ENCODE measurements at places on chromosomes 12 and 14.

DNA sequence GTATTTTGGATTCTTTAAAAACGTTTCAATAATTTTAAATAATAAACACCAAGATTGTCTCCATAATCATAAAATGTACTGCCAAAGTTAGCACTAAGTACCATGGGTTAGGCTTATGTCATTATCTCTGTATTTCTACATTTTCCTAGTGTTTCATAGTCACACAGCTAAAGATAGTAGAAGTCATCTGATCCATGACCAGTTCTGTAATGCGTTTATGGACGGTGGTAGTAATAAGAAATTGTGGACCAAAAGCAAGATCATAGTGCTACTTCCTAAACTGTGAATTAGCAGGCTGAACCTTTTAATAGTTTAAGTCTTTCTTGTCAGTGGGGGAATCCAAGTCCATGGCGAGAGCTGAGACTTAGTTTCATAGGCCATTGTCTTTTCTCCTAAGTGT lies 142.1 kb downstream of the AKAP6 start:
- DNase-seq = no peak

DNA sequence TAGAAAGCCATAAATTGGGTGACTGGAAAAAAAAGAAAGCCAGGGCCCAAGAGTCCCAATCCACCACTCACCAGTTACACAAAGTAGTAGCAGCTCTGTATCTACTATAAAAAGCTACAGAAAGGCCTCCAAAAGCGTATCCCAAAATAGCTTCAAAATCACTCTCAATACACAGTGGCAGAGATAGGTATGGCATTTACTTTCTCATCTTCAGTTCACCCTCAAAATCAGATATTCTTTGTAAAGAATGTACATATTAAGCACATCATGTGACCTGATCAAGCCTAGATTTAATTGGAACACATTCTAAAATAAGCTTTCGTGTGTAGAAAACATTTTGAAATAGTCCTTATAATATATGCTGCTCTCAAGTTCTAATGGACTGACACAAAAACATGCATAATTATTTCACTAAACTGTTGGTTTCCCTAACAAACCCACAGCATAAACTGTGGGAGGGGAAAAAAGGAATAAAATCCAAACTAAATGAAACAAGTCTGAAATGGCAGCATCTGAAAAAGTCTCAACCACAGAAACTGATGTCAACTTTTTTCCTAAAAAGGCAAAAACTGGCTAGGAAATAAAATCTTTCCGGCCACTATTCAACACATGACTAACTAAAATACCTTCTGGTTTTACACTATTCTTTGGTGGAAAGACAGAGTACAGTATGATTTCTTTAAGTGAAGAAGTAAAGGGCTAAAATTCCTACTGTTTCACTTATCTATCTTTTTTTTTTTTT lies 25.9 kb downstream of the UBE2N start:
- DNase-seq = no peak

- no peak for DNase-seq
Measured at GRCh38 chr12:48336564-48336963, 14.2 kb downstream of the ZNF641 start.

GRCh38 chr12:51171884-51172514 lies 936 bp downstream of the TFCP2 start:
- no peak for DNase-seq

DNA sequence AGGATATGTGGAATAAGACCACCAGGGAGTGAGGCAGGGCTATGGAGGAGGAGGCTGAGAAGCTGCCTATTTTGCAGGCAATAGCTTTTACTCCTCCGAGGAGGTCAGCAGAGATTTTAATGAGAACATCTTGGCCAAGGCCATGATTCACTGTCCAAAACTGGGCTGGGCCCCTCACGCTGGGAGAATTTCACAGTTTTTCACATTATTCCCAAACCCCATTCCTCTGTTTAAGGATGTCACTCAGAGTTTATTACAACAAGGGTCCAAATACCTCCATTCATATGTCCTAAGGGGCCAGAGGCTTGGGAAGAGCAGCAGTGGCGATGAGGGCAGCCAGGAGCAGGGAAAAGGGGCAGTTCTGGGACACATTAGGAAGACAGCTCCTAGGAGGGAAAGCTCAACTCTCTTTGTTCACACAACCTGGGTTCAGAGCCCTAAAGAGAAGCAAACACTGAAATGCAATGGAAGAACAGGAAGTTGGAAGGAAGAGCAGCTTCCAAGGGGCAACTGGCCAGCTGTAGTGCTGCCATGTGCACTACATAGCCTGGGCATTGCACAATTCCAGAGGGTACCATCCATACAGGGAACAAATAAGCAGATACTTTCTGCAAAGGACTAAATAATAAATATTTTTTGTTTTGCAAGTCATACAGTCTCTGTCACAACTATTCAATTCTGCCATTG lies 283.2 kb downstream of the NUAK1 start:
- DNase-seq = no peak

DNA sequence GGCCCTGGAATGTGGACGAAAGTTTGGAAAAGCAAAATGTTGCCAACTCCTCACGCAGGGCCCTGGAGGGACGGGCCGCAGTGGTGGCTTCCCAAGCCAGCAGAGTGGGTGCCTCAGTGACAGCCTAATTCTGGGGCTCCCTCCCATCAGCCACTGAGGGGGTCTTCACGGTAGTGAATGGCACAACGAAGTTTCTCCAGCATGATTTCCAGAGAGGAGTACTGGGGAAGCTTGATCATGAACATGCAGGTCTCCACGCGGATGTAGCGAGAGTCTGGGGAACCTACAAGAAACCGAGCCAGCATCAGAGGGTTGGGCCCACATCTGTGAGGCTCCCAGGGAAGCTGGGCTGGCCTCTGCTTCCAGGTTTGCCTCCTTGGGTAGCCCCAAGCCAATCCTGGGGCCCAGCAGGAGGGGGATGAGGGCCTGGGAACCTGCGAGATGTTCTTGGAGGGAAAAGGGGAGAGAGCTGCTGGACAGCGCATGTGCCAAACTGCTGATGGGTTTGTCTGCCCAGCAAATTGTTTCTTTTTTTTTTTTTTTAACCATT lies 37.0 kb downstream of the TRAFD1 start:
- no peak for DNase-seq

- peak; percentile 23 for DNase-seq
Measured at GRCh38 chr14:41925409-41925808, 318.7 kb downstream of the LRFN5 start.

GRCh38 chr12:52691076-52691840 lies 11.1 kb upstream of the KRT1 start:
- no peak for DNase-seq

DNA sequence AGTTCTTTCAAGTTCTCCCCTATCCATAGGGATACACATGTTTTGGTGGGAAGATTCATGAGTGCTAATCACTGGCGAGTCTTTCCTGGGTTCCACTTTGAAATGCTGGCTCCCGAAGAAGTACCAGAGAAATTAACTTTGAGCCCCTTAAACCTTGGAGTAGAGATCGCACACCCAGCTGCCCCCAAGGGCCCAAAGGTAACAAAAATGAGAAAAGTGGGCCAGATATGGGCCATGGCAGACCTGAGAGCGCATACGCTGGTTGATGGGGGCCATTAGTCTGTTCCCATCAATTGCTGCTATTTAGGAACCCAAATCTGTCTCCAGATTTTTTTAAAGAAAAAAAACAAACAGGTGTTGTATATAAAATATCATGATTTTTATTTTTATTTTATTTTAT lies 2.1 kb downstream of the GSTZ1 start:
- no peak for DNase-seq

GRCh38 chr12:43807386-43807785 lies 1.3 kb upstream of the TWF1 start:
- no peak for DNase-seq

- DNase-seq = no peak
Measured at GRCh38 chr14:77220246-77221017, 38.8 kb downstream of the TMEM63C start.

DNA sequence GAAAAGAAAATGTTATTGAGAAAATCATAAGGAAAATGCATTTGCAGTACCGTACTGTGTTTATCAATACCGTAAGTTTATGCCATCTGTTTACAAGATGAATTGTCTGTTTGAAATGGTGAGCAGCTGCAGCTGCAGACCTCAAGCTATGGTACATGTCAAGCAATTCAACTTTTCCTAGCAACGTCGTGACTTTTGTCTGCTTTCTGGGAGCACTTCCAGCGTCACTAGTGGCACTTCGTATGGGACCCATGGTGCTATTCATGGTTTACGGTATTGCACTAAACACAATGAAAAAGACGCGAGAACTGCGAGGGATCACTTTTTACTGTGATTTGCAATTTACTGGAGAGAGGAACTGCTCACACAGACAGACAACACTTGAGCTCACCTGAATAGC lies 160.8 kb downstream of the UNC79 start:
- no peak for DNase-seq

GRCh38 chr12:68028647-68029046 lies 39.4 kb downstream of the IFNG-AS1 start:
- no peak for DNase-seq

- DNase-seq = no peak
Measured at GRCh38 chr14:88770736-88771135, 22.0 kb downstream of the EML5 start.

- DNase-seq = no peak
Measured at GRCh38 chr12:114096461-114096860, 130.3 kb upstream of the RBM19 start.

- DNase-seq = no peak
Measured at GRCh38 chr12:62268956-62269355, 8.8 kb downstream of the USP15 start.

- DNase-seq = no peak
Measured at GRCh38 chr14:26905229-26905628, 307.4 kb upstream of the NOVA1 start.

GRCh38 chr14:37903343-37904191 lies 304.1 kb upstream of the SSTR1 start:
- peak; percentile 50 for DNase-seq

- DNase-seq = no peak
Measured at GRCh38 chr12:3273409-3273853, 196.3 kb downstream of the TSPAN9 start.

DNA sequence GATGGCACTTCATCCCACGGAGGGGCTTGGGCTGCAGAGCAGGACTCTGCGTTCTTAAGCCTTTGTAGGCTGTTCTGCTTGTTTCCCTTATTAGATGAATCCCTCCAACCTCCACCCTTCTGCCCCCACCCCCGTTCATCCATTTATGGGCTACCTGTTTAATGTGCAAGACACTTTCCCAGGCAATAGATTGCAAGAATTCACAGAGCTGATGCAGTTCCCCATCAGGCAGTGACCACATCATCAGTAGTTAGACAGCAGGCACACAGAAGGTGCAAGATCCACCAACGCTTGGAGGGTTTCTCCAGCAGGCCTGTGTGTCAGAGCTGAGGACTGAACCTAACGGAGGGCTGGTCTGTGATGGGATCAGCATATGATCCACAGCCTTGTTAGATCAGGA lies 1.2 kb upstream of the C1R start:
- no peak for DNase-seq

DNA sequence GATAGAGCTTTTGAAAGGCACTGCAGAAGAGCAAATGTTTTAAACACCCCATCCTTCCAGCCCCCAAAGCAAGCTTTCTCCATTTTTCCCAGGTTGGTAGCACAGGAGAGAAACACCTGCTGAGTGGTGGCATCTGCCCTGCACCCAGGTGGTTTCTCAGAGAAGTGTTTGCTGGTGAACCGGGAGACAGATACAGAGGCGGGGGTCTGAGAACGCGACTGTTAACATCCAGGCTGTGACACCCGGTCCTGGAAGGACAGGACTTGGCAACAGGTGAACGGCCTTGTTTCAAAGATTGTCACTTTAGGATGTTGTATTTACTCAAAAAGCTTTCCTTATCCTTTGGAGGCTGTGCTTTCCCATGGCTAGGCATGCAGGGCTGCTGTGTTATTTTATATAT lies 18.5 kb downstream of the MMAB start:
- no peak for DNase-seq

GRCh38 chr14:64960762-64961276 lies 11.3 kb downstream of the RAB15 start:
- DNase-seq = no peak

DNA sequence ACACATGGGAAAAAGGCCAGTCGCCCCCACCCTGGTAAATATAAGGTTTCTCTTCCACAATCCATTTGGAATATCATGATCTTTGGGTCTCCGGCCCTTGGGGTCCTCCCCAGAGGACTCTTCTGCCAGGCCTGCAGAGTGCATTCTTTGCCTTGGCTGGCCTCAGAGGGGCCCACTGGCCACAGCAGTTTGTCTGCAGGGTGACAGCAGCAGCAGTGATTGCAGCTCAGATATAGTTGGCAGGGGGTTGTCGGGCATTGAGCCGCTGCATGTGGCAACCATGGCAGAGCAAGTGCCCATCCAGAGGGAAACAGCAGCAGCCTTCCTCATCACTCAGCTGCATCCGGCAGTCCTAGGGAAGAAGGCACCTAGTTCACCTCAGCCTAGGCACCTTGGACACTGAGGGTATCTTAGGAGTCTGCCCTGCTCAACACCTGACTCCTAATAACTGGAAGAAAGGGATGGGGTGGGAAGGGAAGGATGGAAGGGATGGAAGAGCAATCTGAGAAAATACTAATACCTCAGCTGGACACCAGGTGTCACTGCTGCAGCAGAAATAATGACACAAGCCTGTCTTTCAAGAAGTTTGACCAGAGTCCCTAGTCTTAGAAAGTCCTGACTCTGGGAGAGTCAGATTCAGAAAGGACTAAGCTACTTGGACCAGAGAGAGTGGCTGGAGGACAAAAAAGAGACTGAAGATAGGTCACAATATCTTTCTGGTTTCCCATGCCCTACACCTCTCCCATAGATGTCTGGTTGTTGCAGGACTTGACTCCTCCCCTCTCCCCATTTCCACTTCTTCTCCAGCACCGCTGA lies 8.9 kb downstream of the AJUBA start:
- peak; percentile 64 for DNase-seq

DNA sequence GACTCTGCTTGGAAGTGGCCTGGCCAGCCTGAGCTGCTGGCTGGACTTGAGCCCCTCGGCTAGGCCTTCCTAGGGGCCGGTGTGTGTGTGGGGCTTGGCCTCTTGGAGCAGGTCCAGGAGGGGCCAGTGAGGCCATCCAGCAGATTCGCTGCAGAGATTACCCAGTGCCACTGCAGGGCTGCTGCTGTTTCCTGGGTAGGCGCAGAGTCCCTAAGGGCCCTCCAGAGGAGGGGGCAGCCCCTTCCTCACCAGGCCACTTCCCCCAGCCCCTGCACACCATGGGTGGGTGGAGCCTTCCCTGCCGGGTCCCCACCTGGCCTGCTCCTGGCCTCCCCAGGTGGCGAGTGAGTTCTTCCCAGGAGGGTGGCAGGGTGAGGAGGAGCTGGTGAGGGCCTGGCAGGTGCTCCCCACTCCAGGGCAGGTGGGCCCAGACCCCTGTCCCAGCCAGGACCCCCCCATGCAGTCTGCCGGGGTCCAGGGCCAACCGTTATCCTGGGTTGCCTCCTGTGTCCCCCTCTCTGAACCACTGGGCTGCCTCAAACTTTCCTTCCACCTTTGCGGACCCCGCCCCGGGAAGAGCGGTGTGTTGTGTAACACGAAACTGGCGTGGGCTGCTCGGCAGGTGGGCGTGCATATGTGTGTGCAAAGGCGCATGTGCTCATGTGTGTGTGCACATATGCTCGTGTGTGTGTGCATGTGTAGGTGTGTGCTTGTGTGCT lies 25.1 kb downstream of the ASPG start:
- DNase-seq = no peak

DNA sequence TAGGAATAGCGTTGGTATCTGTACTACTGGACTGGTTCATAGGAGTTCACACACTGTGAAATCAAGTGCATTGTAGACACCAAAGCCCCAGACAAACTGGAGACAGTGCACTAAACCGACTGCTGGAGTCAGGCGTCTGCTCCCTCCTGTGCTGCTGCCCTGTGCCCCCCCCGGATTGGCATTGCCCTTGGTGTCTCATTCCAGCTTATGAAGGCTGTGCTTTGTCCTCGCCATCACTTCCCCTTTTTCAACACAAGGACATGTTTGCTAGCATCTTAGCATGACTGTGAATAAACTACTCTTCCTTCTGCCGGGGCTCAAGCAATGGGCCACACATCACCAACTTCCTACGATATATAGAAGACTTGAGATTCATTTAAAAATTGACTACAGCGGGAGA lies 84.0 kb downstream of the TMCC3 start:
- DNase-seq = no peak
